ENCODE measurements at places on chromosomes 11 and 22. TPM values are rescaled to one million over a fixed set of nuclear protein-coding genes. Genes with fewer than 3 reads are reported as not detected.

DNA sequence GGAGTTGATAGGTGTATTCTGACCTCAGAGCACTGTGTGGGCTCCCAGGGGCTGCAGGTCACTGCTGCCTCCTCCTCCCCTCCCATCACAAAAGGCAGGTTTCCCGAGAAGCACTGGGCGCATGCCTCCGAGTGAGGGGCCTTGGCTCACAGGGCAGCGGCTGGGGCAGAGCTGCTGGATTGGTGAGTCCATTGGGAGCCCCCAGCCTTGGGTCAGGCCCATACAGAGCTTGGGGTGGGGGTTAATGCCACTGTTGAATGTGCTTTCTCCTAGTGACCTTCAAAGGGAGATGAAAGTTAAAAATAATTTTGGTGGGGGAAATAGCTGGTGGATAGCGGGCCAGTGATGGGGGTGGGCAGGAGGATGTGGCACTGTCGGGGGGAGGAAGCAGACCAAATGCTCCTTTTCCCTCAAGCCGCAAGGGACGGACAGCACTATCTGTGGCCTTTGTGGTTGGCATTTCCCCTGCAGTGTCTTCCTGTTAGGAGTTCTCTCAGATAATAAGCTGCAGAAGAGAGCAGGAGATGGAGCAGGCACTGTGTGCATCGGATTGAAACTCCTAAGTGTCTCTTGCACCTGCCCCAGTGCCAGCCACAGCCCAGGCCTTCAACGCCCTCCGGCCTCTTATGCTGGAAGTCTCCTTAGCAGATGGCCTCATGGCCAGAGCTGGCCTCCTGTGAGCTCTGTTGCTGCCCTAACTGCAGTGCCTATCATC, 3.2 kb downstream of the TUBA8 start:
- DNase-seq, result no peak

DNA sequence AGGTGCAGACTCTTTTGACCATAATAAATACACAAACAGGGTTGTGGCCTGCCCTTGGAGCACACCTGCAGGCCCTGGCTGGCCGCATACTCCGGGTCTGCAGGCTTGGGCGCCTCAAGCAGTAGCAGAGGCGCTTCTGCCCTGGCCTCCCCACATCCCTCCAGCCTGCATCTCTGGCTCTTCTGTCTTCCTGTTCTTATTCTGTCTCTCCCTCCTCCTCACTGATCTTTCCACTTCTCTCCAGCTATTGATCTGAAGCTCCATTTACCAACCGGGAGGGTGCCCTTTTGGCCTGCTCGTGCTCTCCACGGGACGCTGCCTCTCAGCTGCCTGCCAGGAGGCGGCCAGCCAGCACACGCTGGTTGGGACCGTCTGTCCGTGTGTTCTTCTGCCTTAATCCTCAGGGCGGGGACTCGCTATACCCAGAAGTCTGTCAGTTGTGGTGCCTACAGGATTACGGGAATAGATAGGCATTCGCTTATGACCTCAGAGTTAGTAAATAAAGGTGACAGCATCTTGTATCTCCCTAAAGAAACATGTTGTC, 5.2 kb downstream of the UPB1 start:
- DNase-seq, result no peak

GRCh38 chr11:22582151-22582410, 43.5 kb downstream of the FANCF start:
- DNase-seq, result no peak

- DNase-seq, result no peak
These were observed 204.4 kb downstream of the HIPK3 start for GRCh38 chr11:33461369-33462125.

The PRG2 gene
- not detected for total RNA-seq
